NCI-H1436 treated with DMSO at 0.1 percent for 48 hours (cell line): ENCODE measurements at places on chromosomes 16 and 17.

GRCh38 chr16:66469291-66469946 is 42.3 kb downstream of the BEAN1 start:
- no peak for DNase-seq

GRCh38 chr17:15341385-15341849 is at the start of gene TEKT3:
Gene TEKT3, minus strand, starts transcription at chr17:15341597. Its CDS starts 10,012 bp downstream, at chr17:15331585.
- no peak for DNase-seq

DNA sequence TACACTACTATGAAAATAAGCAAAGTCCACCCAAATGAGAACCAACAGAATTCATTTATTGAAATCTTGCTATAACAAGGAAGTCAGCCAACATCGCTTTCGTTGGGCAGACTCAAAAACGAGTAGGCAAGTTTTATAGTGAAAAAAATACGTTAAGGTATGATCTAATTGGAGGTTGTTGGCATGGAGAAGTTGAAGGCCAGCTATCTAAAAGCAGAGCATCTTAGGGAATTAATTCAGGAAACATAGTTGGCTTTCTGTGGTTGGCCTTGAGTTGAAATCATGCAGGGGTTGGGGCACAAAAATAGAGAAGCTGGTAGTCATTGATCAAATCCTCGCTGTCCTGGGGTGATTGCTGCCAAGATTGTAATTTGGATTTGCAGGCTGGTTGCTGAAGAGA is 118.3 kb downstream of the PPM1E start:
- DNase-seq = no peak

GRCh38 chr16:51557670-51558069 is 406.6 kb upstream of the SALL1 start:
- no peak for DNase-seq

- DNase-seq = no peak
Measured at GRCh38 chr17:62860962-62861873, 53.1 kb upstream of the MARCHF10 start.

GRCh38 chr17:17205368-17206123 is 587 bp downstream of the PLD6 start:
- DNase-seq = no peak

DNA sequence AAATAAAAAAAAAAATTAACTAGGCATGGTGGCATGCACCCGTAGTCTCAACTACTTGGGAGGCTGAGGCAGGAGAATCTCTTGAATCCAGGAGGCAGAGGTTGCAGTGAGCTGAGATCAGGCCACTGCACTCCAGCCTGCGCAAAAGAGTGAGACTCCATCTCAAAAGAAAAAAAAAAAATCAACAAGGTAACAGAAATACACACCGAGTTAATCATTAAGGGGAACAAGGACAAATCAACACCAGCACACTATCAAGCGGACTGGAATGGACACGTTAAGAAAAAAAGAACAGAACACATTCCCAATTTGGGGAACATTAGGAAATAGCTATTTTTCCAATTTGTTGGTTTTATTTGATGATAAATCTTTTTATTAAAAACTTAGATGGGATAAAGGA is 28.4 kb upstream of the GLG1 start:
- DNase-seq = no peak

- DNase-seq = no peak
Measured at GRCh38 chr17:19497624-19498023, 36.0 kb upstream of the SLC47A1 start.

DNA sequence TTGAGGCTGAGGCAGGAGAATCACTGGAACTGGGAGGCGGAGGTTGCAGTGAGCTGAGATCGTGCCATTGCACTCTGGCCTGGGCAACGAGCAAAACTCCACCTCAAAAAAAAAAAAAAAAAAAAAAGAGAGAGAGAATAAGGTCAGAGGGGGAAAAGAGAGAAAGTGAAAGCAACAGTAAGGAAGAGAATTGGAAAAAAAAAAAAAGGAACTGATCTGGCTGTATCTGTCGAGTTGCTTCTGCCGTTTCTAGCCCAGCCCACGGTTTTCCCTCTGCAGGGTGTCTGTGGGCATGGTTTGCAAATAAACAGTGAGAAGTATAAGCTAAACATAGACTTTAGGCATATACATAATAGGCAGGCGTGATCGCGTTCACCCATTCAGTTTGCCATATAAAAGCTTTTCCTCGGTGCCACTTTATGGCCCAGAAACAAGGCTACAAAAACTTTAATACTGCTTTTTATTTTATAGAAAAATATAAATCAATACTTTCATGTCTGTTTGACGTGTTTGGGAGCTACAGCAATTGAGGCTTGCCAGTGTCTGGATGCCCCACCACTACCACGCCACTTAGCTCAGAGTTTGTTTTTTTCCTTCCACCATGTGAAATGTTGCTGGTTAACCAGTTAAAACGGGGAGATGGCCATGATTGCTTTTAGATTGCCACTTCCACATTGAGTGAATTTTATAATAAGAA is 436.7 kb downstream of the MAF start:
- no peak for DNase-seq

- DNase-seq = no peak
Measured at GRCh38 chr17:53466733-53467132, 356.0 kb upstream of the KIF2B start.

GRCh38 chr17:83080858-83081683 is 1.7 kb downstream of the METRNL start:
- DNase-seq = no peak

GRCh38 chr16:82633964-82634600 is 7.3 kb downstream of the CDH13 start:
- DNase-seq = no peak

DNA sequence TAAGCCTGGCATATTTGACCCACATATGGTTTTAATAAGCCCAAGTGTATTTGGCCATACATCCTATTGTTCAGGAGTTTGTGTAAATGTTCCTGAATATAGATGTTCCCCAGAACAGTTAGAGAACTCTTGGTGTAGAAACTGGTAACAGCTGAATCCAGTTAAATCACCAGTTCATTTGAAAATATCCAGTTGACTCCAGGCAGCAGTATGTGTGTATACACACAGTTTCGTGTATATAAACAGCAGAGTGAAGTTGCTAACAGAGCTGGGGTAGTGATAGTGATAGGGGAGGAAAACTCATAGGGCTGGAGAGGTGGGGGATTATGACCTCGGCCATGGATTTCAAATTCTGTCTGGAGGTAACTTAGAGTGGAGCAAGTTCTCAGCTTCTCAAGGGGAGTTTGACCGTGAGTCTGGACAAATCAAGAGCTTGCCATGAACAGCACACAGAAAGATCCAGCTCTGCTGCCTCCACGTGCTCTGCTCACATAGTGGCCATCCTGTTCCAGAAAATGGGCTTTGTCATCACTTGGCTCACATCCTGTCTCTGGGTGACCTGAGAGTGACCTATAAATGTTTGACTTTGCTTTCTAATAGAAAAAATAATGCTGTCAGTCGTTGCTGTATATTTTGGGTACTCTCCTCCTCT is 30.6 kb upstream of the MMD start:
- DNase-seq = no peak

GRCh38 chr17:1783834-1784611 is 22.2 kb downstream of the SERPINF1 start:
- no peak for DNase-seq

GRCh38 chr17:76940295-76940694 is 72.1 kb downstream of the MGAT5B start:
- no peak for DNase-seq

DNA sequence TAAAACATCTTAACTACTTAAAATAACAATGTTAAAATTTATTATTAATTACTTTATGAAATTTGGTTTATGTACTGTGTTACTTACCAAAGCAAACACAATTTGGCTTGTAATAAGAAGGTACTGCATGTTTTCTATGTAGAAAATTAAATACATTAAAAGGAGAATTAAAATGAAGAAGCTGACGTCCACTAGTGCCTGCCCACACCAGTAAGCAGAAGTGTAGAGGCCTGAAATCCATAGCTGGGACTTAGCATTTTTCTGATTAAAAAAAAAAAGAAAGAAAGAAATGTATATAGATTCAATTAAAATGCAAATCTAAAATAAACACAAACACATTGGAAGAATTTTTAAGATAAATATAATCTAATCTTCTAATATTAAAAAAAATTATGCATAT is 35.8 kb upstream of the ABCA9 start:
- no peak for DNase-seq

DNA sequence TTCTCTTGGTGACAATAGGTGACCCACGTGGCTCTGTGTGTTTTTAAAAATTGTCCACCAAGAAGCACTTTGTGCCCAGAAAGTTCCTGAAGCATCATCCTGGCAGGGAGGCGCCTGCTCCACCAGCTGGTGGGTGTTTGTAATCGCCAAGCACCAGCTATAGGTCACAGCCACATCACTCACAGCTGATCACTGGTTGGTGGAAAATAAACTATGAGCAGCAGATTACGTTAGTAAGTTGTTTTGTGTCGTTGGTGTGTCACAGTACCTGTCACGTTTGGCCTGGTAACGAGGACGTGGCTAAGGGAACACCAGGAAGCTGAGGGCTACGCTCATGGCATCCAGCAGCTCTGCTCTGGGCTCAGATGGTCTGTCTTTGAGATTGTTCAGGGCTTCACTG is 10.1 kb downstream of the MRM3 start:
- no peak for DNase-seq
